Stimulated activated CD4-positive, alpha-beta T cell treated with anti-CD3 and anti-CD28 coated beads, Interleukin-1b, Interleukin-23, amount 100 ng/mL, for 1 hour (primary cell): ENCODE measurements at places on chromosomes 3 and 15.

GRCh38 chr3:138873471-138874278 is 38.9 kb upstream of the PIK3CB start:
- no peak for DNase-seq

- no peak for DNase-seq
Measured at GRCh38 chr3:100454677-100455076, 37.7 kb upstream of the TMEM45A start.

DNA sequence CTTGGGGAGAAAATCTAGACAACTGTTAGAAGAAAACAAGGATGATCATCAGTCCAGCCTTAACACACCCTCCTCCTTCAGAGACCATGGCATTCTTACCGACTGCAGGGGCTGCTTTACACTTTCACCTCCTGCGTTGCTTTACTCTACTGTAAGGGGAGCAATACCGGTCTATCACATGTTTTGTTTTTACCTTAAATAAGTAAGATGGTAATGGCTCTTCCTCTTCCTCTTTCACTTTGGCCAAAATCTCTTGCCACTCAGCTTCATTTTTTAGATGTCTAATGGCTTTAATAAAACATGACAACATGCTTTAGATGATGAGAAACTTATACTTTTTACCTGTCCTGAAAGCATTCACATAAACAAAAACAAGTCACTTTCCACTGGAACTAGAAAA is 33.4 kb upstream of the STIMATE start:
- DNase-seq = no peak

GRCh38 chr3:170717410-170718402 is 131.8 kb upstream of the SLC7A14 start:
- no peak for DNase-seq

GRCh38 chr3:111761309-111761795 is 97.7 kb upstream of the PHLDB2 start:
- DNase-seq = no peak

GRCh38 chr3:187359798-187360486 is 8.2 kb upstream of the RTP4 start:
- DNase-seq = no peak
